CD4-positive, alpha-beta T cell treated with Interleukin-17A for 4 hours (primary cell): ENCODE measurements at places on chromosomes 16 and 17.

- no peak for DNase-seq
Observed at GRCh38 chr17:42058063-42058462, 7.7 kb upstream of the C17orf113 start.

- DNase-seq = no peak
Observed at GRCh38 chr16:13560151-13560550, 359.8 kb upstream of the ERCC4 start.

DNA sequence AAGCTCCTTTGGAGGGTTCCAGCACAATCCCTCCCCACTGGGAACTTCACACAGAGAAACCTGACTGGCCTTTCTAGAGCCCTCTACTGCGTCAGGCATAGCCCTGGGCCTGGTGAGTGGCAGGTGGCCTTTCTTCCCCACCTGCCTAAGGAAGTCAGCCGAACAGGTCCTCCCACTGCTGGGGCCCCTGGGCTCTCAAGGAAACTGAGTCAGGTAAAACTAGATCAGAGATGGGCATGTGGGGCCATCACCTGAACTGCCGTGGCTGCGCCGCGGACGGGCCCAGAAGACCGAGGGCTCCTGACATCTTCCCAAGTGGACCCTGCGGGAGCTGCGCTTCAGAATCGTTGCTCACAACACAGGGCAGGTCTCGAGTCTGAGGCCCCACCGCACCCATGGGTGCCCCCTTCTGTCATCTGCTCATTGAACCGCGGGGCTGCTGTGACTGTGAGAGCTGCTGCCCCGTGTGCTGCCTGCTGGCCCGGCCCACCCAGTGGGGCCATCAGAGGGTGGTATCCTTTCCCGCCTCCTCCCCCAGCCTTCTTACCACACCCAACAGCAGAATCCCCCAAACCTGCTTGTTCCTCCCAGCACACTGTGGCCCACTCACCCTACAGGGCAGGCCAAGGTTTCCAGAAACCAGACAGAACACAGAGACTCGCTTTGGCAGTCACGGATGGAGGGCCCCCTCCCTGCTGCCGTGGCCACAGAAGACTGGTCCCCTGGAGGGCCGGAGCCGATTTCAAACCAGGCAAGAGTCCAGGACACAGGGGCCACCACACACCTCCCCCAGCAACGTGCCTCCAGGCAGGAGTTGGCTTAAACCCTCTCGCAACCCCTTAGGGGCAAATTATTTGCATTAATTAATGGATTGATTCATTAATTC is 81.1 kb downstream of the TBC1D16 start:
- no peak for DNase-seq

- no peak for DNase-seq
Observed at GRCh38 chr16:31471875-31472708, at the start of gene TGFB1I1. Gene TGFB1I1 (plus strand): TSS chr16:31472152. CDS start chr16:31472189, 37 bp downstream.

- peak; percentile 3 for DNase-seq
Observed at GRCh38 chr16:27241658-27242057, 26.9 kb downstream of the NSMCE1 start.

GRCh38 chr17:14359163-14360020 is 58.5 kb downstream of the HS3ST3B1 start:
- no peak for DNase-seq

- no peak for DNase-seq
Observed at GRCh38 chr16:28280881-28281836, 11.2 kb upstream of the SBK1 start.

DNA sequence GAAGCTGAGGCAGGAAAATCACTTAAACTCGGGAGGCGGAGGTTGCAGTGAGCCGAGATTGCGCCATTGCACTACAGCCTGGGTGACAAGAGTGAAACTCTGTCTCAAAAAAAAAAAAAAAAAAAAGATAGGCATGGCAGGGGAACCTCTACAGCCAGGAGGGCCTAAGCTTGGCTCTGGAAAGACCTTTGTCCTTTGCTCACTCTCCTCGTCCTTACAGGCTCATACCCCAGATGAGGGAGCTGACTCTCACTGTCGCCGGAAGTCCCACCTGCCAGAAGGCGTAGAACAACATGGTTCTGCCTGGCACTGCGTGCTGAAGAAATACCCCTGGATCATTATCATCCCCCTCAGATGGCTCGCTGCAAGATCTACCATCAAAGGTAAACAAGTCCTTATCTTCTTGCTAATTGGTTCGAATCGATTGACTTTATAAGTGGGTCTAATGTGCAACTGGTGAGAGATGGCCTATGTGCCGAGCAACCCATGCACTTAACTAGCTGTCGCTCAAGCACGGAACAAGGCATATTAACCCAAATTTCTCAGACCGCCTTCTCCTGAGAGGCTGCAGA is 29.7 kb downstream of the RTN4RL1 start:
- DNase-seq = no peak

GRCh38 chr16:55526441-55526840 is 17.6 kb downstream of the LPCAT2 start:
- no peak for DNase-seq

DNA sequence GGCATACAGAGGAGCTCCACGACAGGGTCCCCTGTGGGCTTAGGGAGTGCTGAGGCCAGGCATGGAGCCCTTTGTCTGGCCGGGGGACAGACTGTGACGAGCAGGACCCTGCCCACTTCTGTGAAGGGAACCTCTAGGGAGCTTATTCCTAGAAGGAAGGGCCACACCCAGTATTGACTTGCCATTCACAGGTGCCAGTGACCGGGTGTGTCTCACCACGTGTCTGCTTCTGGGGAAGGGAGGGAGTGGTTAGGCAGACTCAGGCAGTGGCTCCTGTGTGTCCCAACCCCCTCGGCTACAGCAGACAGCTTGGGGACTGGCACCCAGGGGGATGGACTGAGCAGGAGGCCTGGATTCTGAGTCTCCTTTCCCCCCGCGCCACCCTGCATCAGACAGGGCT is 57.2 kb downstream of the SOCS1 start:
- no peak for DNase-seq

- no peak for DNase-seq
Observed at GRCh38 chr17:19975601-19976000, 2.0 kb downstream of the AKAP10 start.

DNA sequence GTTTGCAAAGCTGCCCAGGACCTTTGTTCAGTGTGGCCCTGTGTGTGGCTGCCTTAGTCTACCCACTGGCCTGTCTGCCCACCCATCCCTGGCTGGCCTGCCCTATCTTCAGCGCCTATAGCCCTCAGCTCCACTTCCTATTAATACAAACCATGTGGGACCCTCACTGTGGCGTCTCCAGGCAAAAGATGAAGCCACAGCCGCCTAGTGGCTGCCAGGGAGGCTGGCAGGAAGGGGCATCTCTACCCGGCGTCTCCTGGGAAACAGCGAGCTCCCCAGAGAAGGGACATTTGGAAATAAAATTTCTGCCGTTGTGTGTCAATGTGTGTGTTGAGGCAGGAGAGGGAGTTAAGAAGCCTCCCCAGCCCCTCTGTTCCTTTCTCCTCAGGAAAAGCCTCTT is 31.5 kb downstream of the NEUROD2 start:
- DNase-seq = no peak

- DNase-seq = no peak
Observed at GRCh38 chr16:52906281-52906680, 146.4 kb downstream of the CHD9NB start.

- no peak for DNase-seq
Observed at GRCh38 chr17:50649042-50649908, 14.6 kb downstream of the ABCC3 start.

- DNase-seq = no peak
Observed at GRCh38 chr16:81499576-81500380, 55.2 kb downstream of the CMIP start.

- DNase-seq = no peak
Observed at GRCh38 chr17:18323007-18323406, 7.9 kb downstream of the SMCR8 start.

DNA sequence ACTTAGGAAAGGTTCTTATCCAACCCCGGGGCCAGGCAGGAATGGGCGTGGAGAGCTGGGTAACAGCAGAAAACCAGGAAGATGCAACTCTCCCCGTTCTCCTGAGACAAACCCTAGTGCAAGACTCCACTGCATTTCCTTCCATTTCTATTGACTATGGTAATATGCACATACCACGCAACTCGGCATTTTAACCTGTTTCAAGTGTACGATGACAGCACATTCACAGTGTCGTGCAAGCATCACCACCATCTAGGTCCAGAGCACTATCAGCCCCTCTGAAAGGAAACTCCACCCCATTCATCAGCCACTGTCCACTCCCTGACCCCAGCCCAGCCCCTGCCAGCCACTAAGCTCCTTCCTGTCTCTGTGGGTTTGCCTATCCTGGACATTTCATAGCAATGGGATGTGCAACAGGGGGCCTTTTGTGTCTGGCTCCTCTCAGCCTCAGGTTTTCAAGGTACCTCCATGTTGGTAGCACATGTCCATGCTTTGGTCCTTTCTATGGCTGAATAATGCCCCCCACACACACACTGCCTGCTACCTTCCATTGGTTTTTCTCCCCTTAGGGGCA is 441.9 kb downstream of the SOX9 start:
- DNase-seq = no peak

- DNase-seq = no peak
Observed at GRCh38 chr17:28908640-28909167, 5.8 kb upstream of the DHRS13 start.

GRCh38 chr16:78097548-78097947 is 1.9 kb upstream of the WWOX start:
- no peak for DNase-seq

- DNase-seq = no peak
Observed at GRCh38 chr17:69711541-69711940, 297.0 kb downstream of the MAP2K6 start.

- DNase-seq = no peak
Observed at GRCh38 chr17:6476810-6477179, 32.5 kb downstream of the PIMREG start.

GRCh38 chr16:66881014-66881417 is 701 bp downstream of the PDP2 start:
- no peak for DNase-seq

DNA sequence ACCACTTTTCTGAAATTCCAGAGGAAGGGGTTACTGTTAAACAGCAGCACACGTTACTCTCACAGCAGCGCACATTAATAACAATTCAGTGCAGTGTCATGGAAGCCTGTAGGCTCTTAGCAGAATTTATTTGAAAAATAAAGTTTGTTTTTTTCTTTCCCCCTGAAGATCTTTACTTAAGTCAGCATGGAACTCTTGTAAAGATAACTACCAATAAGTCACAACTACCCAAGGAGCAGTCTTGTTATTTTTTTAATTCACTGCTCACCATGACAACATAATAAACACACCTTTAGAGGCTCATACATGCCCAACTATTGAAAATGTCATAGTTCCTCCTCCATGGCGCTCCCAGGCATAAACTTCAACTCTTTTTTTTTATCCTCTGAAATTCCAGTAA is 31.8 kb upstream of the PSMD7 start:
- DNase-seq = no peak

GRCh38 chr16:58411736-58412614 is 19.7 kb downstream of the GINS3 start:
- DNase-seq = no peak

DNA sequence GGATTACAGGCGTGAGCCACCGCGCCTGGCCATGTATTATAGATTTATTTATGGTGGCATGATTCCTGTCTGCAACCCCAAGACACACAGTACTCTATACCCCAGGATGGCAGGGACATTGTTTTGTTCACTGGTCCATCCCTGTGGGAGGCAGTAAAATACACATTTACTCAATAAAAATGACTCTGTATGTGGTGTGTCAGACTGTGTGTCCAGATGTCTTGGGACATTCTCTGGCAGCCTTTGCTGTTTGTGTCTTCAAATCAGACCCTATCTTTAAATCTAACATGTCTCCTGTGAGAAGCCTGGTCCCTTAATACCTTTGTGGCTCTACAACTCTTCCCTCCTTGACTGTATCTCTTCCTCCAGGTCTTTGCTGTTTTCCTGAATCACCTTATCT is 1.7 kb upstream of the COASY start:
- DNase-seq = no peak

- DNase-seq = peak; percentile 85
Observed at GRCh38 chr17:27236717-27237315, 57.1 kb upstream of the WSB1 start.

DNA sequence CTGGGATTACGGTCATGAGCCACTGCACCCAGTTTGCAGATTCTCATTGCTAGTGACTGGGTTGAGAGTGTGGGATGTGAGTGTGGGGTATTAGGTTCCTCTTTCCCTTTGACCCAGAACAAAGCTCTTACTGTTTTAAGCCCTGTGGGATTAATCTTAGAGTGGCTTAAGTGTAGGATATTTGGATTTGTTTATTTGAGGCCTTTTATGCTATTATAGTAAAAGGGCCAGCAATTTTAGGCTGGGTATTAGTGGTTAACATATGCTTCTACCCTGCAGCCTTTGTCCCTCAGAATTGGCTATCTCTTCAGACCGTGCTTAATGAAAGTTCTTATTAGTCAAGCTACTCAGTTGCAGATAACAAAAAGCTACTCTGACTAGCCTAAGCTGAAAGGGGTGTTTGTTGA is 3.2 kb downstream of the SGF29 start:
- DNase-seq = no peak

DNA sequence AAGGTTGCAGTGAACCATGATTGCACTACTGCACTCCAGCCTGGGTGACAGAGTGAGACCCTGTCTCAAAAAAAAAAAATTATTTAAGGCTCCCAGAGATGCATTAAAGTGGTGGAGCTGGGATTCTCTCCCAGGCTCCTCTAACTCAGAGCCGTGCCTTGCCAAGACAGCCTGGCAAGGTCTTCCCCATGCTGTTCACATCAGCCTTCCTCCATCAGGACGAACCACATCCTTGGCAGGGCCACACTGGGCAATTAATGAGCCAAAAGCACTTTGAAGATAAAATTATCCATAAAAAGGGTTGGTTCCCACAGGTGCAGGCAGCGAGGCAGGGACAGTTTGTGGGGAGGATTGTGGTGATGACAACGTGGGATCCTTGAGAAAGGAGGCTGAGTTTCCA is 19.8 kb upstream of the BBS2 start:
- no peak for DNase-seq

DNA sequence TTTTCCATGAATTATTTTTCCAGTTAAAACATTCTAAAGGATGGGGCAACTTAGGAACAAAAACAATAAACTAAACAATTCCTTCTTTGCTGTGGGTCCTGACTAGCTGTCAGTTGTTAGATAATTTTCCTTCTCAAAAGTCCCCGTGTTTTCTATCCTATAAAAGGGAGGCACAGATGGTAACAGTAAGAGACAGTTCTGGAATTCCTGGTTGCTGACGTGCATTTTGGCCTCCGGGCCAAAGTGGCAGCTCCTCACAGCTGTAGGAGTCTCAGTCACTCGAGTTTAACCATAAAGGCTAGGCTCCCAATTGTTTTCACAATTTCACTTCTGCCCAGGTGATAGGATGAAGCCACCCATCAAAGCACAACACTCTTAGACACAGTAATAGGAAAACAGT is 77.0 kb upstream of the ZNF423 start:
- no peak for DNase-seq

GRCh38 chr16:23013484-23013883 is 135.8 kb downstream of the USP31 start:
- DNase-seq = no peak

DNA sequence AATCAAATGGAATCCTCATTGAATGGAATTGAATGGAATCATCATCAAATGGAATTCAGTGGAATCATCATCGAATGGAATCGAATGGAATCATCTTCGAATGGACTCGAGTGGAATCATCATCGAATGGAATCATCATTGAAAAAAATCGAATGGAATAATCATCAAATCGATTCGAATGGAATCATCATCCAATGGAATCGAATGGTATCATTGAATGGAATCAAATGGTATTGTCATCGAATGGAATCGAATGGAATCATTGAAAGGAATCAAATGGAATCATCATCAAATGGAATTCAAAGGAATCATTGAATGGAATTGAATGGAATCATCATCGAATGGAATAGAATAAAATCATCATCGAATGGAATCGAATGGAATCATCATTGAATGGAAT is 619.3 kb downstream of the TP53TG3F start:
- no peak for DNase-seq
